ENCODE measurements at places on chromosomes 3 and 15.

GRCh38 chr3:83011481-83011880 lies 1250.0 kb upstream of the GBE1 start:
- no peak for DNase-seq

- DNase-seq = no peak
Observed at GRCh38 chr3:47571391-47572175, 7.1 kb downstream of the CSPG5 start.

- no peak for DNase-seq
Observed at GRCh38 chr15:99981839-99982658, 248.8 kb upstream of the LYSMD4 start.

GRCh38 chr3:13647298-13648059 lies 98.6 kb downstream of the FBLN2 start:
- no peak for DNase-seq

DNA sequence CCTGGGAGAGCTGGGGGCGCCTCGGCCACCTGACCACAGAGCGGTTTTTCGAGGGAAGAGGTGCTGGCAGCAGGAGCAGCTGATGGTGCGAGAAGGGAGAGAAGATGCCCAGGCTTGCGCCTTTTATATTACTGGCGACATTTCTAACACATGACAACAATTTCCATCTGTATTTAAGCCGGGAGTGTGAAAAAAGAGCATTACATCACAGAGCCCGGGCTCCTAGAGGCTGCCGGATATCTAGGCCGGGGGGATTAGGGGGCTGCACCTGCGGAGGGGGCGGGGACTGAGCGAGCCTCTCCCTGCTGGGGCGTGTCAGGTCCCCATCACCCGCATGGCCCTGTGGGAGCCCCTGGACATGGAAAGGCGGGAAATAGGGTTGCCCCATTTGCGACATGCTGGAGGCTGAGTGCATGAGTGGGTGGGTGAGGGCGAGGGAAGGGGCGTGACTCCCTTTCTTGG lies 440.7 kb downstream of the MAGI1 start:
- no peak for DNase-seq

- DNase-seq = no peak
Observed at GRCh38 chr3:129592381-129593131, 13.9 kb downstream of the PLXND1 start.

All from fibroblast of skin of left quadriceps (primary cell).